ENCODE measurements at places on chromosomes 12 and 14.
A peak's percentile ranks its signal among the peaks of the same experiment; 100 is the strongest.

DNA sequence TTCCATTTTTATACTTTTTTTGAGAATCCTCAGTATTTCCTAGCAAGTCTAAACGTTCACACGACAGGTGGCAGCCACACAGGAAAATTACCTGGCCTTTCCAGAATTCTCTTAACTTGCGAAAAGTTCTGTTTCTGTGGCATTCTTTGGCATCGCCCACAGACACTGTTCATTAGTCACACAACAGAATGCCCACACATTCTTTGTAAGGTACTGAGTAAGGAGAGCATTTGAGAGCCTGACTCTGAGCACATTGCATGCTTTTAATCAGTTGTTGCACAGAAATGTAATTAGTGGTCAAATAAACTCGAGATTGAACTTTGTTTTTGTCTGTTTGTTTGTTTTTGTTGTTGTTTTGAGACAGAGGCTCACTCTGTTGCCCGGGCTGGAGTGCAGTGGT, 52.4 kb downstream of the LMNTD1 start:
- DNase-seq = no peak

DNA sequence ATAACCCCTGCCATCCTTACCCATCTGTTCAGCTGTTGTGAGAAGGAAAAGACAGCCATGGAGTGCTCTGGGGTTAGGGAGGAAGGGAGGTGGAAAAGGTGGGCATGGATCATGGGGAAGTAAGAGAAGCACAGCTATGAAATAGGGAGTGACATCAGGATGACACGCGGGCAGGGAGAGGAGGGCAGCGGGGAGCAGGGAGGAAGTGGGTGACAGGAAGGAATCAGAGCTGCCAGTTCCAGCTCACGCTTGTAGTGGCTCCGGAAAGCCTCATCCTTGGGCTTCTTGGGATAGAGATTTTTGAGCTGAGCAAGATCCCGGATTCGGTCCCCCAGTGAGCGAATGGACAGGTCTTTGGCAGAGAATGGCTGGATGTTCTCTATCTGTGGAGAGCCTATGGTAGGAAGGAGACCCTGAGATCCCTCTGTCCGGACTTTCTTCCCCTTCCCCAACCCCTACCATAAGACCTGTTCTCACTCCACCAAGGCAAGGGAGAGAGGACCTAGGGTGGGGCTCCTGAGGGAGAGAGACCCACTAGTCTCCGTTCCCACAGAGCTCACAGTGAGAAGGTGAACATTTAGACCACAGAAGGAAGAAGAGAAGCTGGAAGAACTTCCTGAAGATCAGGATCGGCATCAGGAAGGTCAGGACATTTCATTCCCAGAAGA, 10.3 kb downstream of the NAB2 start:
- DNase-seq = no peak

DNA sequence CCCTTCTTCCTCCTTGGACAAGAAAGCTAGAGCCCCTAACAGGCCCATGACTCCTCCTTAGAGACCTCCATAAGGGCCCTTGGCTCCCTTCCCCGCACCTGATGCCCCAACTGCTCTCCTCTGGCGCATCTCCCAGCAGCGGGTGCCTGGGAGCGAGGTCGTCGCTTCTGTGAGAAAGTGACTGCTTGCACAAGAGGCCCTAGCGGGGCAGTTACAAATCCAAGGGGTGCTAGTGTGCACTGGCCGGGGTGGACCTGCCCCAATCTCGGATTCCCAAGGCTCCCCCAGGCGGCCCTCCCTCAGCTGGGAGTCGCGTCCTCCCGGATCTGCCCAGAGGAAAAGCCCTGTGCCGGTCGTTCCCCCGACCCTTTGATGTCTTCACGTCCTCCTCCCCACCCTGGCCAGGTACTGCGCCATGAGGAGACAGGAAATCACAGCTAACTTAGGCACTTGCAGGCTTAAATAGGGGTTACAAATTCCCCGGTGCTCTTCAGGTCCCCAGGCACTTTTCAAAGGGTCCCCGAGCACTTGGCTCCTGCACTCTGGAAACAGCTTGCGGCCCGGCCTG, 2.8 kb downstream of the NKX2-8 start:
- DNase-seq = no peak

GRCh38 chr12:80001562-80001961, 66.7 kb upstream of the PPP1R12A start:
- DNase-seq = no peak

DNA sequence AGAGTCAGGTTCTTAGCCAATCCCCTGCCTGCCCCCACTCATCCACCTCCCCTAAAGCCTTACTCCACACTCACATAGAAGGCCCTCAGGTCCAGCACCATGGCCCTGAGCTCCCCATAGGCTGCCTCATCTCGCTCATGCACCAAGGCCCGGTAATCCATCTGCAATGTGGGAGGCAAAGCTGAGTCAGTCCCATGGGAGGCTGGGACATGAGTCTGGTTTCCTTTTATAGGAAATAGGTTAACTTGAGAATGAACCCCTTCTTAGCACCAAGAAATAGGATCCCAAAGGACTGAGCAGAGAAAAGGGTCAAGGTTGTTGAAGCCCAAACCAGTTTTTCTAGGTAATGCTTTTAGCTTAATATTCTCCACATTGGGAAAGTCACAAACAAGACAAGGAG, 2.1 kb upstream of the EMC9 start:
- no peak for DNase-seq

DNA sequence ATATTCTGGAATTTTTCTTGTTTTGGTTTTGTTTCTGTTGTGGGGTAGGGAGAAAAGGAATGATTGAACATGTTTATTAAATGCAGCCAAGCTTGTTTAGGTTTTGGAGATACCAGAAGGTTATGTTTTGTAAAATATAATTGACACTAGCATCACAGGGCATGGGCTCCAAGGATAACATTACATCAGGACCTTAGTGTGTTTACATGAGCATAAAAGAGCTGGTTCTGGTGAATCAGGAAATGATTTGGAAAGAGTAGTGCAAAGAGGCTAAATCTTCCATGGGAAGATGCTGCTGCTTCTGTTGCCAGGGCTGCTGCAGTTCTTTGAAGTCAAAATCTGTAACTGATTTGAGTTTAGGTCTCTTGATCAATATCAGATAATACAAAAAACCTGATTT, 118.7 kb downstream of the ETNK1 start:
- DNase-seq = no peak

DNA sequence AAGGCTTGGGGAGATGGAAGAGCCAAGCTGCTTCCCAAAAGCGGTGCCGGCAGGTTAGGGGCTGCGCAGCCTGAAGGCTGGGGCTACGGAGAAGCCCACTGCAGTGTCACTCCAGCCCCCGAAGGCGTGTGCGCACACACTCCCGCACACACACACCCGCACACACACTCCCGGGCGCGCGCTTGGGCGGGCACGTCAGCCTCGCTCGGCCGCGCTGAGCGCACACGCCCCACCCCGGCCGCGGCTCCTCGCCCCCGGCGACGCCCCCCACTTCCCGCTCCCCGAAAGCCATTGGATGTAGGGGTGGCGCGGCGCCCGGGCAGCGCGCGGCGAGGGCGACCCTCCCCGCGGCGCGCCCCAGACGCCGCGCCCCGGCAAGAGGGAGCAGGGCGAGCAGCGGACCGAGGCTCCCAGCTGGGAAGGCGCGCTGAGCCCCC, at the start of gene KCNK10:
KCNK10 (minus strand) TSS at position 184 of the 437 bp plus-strand sequence. CDS start 471 bp downstream, outside the sequence.
- no peak for DNase-seq

- no peak for DNase-seq
These were observed 189.7 kb upstream of the CDKN3 start for GRCh38 chr14:54207075-54207474.

GRCh38 chr14:50018201-50018932, 98.0 kb downstream of the VCPKMT start:
- DNase-seq = no peak

- no peak for DNase-seq
These were observed 86.2 kb upstream of the DCD start for GRCh38 chr12:54734196-54734950.

DNA sequence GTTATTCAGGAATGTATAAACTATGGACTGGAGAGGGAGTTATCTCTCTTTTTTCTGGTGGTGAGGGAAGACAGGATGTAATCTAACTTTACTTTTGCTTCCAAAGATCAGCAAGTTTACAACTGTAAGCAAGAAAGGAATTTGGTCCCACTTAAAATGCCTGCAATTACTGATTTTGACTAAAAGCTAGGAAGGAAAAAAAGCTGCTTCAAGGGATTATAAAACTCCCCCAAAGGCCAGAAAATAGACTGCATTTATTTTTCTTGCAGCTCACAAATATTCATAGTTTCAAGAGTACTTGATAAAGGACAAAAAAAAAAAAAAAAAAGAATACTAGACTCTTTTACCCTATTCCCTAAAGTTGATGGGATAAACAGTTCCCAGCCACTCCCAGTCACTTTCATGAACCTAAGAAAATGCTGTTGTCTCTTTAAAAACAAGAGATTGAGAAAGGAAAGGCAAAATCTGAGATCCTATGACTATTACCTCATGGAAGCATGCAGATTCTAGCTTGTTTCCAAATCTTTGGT, 128.7 kb upstream of the BMP4 start:
- DNase-seq = no peak

GRCh38 chr12:108668063-108668462, 34.4 kb upstream of the SELPLG start:
- DNase-seq = no peak

DNA sequence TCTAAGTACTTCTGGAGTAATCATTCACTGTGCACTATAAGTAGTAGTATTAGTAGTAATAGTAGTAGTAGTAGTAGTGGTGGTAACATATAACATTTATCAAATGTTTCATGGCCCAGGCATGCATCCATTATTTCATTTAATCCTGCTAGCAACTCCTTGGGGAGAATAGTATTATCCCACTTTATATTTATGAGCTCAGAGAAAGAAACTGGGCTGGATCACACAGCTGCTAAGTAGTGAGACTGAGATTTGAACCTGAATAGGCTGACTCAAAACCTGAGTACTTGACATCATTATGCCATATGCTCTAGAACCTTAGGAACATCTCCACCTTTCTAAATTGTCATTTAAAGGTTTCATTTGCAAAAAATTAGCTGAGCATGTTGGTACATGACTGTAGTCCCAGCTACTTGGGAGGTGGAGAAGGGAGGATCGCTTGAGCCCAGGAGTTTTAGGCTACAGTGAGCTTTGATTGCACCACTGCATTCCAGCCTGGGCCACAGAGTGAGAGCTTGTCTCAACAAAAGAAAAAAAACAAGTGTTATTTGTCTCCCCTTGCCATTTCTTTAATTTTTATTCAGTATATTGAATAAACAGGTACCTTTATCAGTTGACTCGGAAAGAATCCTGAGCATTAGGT, 11.4 kb upstream of the NID2 start:
- DNase-seq = no peak

- DNase-seq = no peak
These were observed 2.5 kb upstream of the PLEKHD1 start for GRCh38 chr14:69481815-69482568.

DNA sequence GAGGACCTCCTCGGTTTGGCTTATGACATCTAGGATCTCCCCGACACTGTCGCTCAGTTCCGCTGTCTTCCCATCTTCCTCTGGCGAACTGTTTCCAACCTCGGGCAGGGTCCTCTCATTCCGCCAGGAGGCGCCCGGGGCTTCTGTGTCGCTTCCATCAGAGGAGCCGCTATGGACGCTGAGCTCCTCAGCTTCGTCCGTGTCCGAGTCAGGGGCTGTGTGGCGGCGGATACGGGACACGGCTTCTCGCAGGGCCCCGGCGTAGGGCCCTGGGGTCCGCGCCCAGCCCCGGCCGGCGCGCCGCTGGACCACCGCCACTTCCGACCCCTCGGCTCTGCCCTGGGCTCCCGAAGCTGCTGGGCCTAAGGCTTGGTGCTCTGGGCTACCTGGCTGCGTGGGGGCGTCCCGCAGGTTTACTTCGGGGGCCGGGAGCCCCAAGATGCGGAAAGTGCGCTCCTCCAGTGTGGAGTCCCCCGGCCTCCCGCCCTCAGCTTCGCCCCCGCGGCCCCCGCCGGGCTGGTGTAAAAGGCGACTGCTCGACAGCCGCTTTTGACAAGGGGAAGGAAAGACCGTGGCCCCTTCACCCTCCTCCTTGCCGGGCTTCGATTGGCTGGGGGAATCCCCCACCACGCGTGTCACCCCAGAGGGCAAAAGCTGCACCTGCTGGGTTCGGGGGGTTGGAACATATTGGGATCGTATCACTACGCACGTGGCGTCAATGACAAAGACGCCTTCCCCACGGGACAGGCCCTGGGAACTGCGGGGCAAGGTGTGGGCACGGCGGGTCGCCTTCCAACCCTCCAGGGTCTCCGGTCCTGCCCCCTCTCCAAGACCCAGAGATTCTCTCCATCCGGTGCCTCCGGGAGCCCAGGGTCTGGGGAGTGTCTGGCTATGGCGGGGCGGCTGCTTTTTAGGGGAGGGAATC, 2.1 kb downstream of the DDN start:
- no peak for DNase-seq

- DNase-seq = no peak
These were observed 82.1 kb upstream of the TMCC3 start for GRCh38 chr12:94732367-94732990.

GRCh38 chr12:49538510-49539403, at the start of gene KCNH3:
Gene KCNH3 (plus strand): TSS chr12:49539030. CDS start chr12:49539417, 387 bp downstream.
- peak; percentile 65 for DNase-seq

DNA sequence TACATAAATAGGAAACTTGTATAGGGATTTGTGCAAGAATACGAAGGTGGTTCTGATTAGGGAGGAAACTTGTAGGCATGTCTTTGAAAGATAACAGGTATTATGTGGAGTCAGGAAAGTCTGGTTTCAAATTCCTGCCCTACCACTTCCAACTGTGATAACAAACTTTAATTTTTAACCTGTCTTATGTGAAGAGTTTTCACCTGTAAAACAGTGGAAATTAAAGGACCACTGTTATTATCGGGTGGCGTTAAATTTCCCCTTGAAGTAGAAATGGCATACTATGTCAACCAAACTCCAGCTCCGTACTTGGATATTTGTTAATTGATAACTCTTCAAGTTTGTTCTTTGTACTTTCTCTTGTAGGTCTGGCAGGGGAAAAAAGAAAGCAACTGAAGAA, 6.1 kb downstream of the OR6C1 start:
- no peak for DNase-seq

GRCh38 chr12:25573346-25573745, 20.3 kb upstream of the LMNTD1 start:
- DNase-seq = no peak

- no peak for DNase-seq
These were observed 84.9 kb downstream of the DNAH10 start for GRCh38 chr12:123847019-123847418.

DNA sequence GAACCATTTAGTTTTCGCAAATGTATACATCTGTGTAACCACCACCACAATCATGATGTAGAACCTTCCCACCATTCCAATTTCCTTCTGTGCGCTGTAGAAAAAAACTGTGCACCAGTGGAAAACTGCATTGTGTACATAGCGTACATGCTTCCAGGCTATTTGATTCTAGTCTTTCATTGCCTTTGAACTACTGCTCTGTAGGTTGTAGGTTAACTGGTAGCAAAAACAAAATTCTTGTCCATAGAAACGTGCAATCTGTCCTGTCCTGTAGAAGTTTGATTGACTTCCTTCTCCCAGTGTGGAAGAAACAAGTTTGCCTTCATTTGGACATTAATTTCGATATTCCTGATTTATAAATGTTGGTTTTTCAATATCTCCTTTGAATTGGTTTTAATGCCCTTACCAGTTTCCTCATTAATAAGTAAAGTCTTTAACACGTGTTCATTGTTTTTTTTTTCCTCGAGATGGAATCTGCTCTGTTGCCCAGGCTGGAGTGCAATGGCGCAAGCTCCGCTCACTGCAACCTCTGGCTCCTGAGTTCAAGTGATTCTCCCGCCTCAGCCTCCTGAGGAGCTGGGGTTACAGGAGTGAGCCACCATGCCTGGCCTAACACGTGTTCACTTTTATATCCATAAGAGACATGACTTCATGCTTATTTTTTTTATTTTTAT, 3.6 kb upstream of the ISM2 start:
- DNase-seq = no peak

GRCh38 chr14:45181329-45181728, 45.6 kb downstream of the FANCM start:
- DNase-seq = no peak

GRCh38 chr14:42513837-42514236, 907.2 kb downstream of the LRFN5 start:
- DNase-seq = no peak

Measured in stimulated activated CD4-positive, alpha-beta T cell treated with anti-CD3 and anti-CD28 coated beads, TNF-alpha, amount 100 ng/mL, for 24 hours (primary cell).